ENCODE measurements at places on chromosomes 3 and 15.
A peak's percentile ranks its signal among the peaks of the same experiment; 100 is the strongest.

DNA sequence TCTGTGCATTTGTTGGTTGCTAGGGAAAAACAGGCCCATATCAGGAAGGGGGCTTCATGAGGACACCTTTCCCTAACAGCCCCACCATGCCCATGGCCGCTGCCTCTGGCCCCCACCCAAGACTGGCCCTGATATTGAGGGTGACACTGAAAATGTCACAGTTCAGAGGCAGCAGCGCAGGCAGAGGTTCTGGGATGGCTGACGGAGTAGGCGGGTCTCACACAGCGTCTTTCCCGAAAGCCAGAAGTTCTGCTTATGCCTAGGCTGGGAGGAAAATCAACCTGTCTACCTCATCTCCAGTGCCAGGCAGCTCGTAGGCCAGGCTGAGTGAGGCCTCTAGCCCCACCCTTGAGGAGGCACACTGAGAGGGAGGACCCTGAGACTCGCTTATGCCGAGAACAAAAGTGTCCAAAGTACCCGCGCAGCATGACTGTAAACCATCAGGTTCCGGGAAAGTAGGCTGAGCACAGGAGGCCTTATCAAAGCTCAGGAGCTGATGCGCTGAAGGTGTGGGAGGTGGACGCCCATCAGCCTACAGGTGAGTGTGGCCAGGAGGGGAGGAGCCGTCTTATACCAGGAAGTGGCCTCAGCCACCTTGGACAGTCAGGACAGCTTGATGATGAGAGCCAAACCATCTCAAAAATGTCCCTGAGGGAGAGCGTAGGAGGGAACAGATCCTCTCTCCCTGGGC is 27.5 kb downstream of the GRAMD2A start:
- no peak for DNase-seq

GRCh38 chr15:74635228-74635627 is 19.6 kb downstream of the CLK3 start:
- DNase-seq = peak; percentile 34

GRCh38 chr3:118675305-118675704 is 359.3 kb downstream of the IGSF11 start:
- no peak for DNase-seq

DNA sequence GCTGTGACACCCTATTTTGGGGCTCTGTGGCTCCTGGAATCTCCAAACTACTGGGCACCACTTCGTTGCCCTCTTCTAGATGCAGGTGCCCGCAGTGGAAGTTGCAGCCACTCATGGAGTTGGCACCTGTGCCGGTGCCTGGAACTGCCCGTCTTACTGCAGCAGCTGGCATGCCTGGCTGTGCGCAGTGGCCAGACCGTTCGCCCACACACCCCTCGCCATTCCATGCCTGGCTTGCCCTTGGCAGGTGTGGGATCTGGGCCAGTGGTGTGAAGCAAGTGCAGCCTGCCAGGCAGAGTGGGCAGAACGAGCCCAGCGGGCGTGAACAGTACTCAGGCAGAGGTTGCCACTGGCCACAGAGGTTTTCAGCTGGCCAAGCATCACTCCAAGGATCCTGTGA is 1286.7 kb downstream of the ROBO1 start:
- no peak for DNase-seq

GRCh38 chr15:85688711-85689110 is 106.0 kb downstream of the KLHL25 start:
- no peak for DNase-seq

- DNase-seq = no peak
Observed at GRCh38 chr15:52351206-52351908, 55.8 kb upstream of the MYO5C start.

DNA sequence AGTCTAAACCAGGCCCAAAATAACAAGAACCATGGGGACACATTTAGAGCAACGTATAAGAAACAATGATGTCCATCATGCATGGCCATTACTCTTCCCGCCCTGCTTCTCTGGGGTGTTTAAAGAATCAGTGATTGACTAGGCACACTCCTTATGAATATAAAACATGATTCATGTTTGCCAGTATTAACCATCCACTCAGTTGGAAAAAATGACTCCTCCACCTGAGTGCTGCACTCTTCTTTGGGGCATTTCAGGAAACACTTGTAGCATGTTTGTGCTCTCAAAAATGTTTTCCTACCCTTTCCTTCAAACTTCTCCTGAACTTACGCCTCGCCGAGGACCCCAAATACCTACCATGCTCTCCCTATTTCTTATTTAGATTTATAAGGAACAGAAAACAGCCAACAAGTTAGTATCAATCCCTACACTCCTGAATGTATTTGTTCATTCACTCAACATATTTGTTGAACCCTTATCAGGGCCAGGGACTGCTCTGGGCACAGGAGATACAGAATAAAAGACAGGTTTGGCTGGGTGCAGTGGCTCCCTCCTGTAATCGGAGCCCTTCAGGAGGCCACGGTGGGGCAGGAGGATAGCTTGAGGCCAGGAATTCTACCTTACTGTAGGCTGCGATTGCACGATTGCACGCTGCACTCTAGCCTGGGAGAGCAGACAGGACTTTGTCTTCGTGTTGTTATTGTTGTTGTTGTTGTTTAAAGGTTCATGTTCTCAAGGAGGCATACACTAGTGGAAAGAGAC is 137.0 kb downstream of the TMCO5A start:
- DNase-seq = no peak

DNA sequence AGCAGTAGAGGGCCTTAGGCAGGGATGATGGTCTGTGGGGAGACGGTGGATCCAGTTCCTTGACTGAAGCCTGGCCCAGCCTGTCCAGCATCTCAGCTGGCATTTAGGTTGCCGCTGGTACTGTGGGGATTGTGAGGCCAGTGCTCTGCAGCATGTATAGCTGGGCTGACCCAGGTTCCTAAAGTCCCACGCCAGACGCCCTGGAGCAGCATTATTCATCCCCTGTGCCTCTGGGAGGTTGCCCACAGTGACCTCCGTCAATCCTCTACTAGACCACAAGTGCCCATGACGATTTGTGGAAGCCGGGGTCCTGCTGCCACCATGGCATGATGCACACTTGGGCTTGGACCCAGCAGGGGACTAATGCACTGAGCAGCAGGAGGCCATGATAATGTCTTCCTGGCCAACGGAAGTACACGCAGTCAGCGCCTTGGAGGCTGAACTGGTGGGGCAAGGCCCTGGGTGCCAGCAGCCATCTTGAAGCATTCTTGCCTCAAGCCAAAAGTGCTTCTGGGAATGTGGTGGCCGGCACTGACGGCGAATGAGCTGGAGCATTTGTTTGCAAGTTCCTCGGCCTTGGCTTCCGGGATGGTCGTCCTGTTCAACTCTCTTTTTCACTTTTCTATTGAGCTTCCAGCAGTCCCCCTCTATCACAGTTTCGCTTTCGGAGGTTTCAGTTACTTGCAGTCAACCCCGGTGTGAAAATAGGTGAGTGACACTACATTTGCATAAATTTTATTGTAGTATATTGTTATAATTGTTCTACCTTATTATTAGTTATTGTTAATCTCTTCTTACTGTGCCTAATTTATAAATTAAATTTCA is 949.4 kb downstream of the ROBO1 start:
- DNase-seq = no peak

All from T-helper 22 cell (primary cell).